ENCODE measurements at places on chromosomes 16 and 17.

DNA sequence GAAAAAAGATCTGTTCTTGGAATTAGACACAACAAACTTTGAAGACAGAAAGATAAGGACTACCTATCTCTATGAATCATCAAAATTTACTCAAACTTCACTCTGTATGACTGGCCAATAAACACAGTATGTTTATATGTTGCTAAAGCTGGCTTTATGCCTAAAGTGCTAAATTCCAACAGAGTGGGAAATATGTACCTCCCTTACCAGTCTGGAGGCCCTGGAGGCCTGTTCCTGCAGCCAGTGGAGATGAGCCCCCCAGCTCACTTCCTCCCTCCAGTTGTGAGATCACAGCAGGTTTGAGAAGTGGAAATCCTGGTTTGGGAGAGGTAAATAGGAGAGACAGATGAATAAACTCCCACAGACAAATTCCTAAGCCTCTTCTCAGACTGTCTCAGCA lies 9.0 kb downstream of the ZNF23 start:
- no peak for DNase-seq

GRCh38 chr17:59839651-59840328 lies 53.0 kb downstream of the TUBD1 start:
- no peak for DNase-seq

GRCh38 chr16:19218581-19218980 lies 50.5 kb downstream of the SYT17 start:
- no peak for DNase-seq

GRCh38 chr17:33052856-33053255 lies 61.2 kb downstream of the SPACA3 start:
- DNase-seq = no peak

GRCh38 chr16:86939609-86940008 lies 361.3 kb downstream of the FOXL1 start:
- DNase-seq = no peak

- no peak for DNase-seq
These were observed 10.8 kb upstream of the TPPP3 start for GRCh38 chr16:67403976-67404555.

- no peak for DNase-seq
These were observed 56.3 kb upstream of the CDH11 start for GRCh38 chr16:65178151-65178550.

- DNase-seq = no peak
These were observed 23.3 kb downstream of the CPNE2 start for GRCh38 chr16:57115514-57116182.

GRCh38 chr17:12047681-12048376 lies 27.2 kb downstream of the MAP2K4 start:
- DNase-seq = peak; percentile 29

DNA sequence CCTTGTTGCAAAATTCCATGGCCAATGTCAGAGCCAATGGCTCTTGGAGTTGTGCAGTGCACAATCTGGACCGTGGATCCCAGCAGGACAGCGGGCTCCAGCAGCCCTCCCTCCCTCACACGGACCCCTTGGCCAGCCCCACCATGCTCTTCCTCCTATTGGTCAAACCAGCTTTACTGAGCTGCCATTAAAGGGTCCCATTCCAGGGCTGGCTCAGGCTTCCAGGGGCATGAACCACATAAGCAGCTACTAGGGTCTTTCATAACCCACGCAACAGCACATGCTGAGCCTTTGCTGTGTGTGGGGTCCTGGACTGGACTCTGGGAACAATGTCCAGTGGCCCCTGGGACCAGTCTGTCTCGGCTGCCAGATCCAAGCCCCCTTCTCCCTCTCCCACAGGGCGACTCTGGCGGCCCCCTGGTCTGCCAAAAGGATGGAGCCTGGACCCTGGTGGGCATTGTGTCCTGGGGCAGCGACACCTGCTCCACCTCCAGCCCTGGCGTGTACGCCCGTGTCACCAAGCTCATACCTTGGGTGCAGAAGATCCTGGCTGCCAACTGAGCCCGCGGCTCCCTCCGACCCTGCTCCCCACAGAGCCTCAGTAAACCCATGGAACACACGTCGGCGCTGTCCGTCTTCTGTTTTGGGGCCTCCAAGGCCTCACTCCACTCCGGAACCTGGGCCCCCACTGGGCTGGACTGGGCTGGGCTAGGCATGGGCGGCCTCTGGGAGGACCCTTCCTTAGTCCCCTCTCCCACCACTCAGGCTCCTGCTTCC lies 5.7 kb downstream of the CTRB1 start:
- DNase-seq = no peak

DNA sequence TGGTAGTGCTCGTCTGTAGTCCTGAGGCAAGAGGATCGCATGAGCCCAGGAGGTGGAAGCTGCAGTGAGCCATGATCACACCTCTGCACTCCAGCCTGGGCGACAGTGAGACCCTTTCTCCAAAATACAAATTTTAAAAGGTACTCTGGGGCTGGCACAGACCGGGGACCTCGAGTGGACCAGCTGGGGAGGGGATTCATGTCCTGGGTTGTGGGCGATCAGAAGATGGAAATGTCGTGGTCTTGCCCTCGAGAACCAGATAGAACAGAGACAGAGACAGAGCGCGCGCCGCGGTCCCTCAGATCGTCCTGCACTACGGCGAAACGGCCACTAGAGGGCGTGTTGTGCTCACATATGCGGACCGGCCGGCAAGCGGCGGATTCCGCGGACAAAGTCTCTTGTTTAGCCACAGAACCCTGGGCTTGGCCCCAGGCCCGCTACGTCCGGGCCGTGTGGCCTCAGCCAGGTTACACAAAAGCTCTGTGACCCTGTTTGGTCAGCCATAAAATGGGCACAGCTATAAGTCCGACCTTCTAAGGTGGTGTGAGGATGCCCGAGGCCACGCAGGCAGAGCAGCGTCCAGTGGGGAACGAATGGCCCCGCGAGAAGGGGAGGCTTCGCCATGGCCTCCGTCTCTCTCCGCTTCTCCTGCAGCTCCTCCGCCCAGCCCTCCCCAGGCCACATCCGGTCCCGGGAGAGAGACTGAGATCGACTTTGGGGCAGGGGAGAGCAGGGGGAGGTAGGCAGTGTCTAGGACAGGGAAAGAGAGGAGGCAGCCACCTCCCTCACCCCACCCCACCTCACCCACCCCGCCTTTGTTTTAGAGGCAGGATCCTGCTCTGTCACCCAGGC lies 14.6 kb upstream of the SBK1 start:
- DNase-seq = peak; percentile 86

- no peak for DNase-seq
These were observed 16.8 kb downstream of the TIMM22 start for GRCh38 chr17:1013729-1014090.

GRCh38 chr16:56228476-56228875 lies 37.2 kb downstream of the GNAO1 start:
- DNase-seq = no peak

- no peak for DNase-seq
These were observed 2.1 kb downstream of the MEFV start for GRCh38 chr16:3254309-3254708.

DNA sequence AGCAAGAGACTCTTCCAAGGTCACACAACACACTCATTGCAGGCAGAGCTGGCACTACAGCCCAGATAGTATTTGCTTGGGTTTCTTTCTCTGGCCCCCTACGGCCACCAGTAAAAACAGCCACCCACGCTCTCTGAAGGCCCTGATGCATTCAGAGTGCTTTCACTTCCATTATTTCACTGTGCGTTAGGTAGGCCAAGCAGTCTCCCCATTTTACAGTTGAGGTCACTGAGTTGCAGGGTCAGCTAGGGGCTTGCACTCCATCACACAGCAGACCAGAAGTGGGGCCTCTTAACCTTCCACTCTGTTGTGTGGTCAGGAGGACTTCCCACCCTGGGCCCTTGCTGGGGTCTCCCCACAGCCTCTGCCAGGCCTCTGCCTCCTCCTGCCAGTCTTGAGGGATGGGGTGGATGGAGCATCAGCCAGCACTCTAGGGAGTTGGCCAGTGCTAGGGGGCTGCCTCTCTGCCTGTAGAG lies 2.5 kb downstream of the TBX21 start:
- no peak for DNase-seq

GRCh38 chr17:57440522-57441269 lies 184.4 kb downstream of the MSI2 start:
- DNase-seq = peak; percentile 91

DNA sequence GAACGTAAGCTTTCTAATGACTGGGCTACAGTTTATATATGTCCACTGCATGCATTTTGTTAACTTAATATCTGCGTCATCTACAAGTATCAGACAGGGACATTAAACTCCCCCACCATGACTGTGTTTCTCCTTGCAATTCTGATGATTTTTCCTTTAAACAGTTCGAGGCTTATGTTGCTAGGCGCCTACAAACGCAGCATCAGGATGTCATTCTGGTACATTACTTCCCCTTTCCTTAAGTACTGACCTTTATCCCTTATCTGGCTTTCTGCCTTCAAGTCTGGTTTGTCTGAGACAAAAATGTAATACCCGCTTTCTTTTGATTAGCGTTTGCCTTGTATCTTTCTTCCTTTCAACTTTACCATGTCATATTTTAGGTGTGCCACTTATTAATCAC lies 362.4 kb downstream of the SLC39A11 start:
- no peak for DNase-seq

GRCh38 chr16:19439483-19439882 lies 21.8 kb downstream of the TMC5 start:
- no peak for DNase-seq

GRCh38 chr16:13806671-13807070 lies 113.3 kb upstream of the ERCC4 start:
- no peak for DNase-seq

GRCh38 chr17:83080579-83080857 lies 1.1 kb downstream of the METRNL start:
- no peak for DNase-seq

- no peak for DNase-seq
These were observed 1.7 kb downstream of the RAD51D start for GRCh38 chr17:35117984-35118383.

- no peak for DNase-seq
These were observed 102.9 kb downstream of the NLK start for GRCh38 chr17:28145348-28145747.

- peak; percentile 91 for DNase-seq
These were observed 23.2 kb downstream of the MAP3K14 start for GRCh38 chr17:45293413-45294211.

DNA sequence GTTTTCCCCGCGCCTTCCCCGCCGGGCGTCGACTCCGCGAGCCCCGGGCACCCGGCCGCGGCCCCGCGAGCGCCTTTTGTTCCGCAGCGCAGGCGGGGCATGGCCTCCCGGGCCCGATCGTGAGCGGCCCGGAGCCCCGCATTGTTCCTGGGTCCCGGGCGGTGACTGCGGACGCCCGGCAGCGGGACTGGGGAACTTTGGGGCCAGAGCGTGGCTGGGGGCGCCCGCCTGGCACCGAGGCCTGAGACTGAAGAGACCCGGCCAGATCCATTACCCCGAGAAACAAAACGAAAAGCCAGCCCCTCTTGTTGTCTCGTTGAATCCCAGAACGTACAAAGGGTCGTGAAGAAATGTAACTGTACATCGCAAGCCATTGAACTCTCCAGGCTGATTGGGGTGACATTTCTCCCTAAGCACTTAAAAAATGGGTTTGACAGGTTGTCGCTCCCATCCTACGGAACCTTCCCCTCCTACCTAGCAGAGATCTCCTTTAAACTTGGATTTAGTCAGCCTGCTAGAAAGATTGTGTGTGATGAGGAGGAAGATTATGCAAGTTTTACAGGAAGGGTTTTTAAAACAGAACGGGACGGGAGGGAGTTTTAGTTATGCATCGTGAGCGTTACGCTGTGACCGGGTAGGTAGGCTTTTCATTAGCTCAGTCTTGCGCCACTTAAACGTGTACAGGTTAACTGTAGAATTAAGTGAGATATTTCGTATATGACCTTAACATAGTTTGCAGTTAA lies 825 bp downstream of the METTL9 start:
- peak; percentile 5 for DNase-seq

DNA sequence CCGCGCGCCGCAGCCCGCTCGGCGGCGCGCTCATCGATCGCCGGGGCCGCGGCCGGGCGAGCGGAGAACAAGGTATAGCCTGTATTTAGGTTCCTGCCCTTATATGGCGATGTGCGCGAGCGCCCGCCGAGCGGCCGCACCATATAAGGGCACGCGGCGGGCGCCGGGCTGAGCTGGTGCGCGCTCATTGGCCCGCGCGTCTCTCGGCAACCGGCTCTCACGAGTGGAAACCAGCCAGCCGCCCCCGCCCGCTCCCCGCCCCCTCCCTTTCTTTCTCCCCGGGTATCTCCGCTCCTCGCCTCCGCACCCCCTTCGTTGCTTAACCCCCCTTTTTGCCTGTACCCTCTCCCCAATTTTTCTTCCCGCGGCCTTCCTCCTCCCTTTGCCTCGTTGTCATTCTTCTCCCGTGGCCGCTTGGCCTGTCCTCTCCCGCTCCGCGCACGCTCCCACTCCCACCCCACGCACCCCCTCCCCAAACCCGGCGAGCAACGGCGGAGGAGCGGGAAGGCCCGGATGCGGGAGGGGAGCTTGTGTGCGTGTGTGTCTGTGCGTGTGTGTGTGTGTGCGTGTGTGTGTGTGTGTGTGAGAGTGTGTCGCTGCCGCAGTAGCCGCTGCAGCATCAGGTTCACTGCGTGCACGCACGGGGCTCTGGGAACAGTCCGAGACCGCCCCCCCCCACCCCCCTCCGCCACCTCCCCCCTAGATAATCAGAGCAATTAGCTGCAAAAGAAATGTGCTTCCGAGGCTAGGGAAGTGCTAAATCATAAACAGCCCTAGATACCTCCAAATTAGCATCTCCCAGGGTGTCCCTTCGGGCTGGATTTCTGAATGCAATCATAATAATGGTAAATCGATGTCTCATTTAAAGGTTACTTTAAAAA lies 13.5 kb upstream of the CBX8 start:
- DNase-seq = peak; percentile 89

GRCh38 chr17:8087075-8087951 lies at the start of gene ALOX12B:
Gene ALOX12B (minus strand): TSS chr17:8087716. CDS start chr17:8087442, 274 bp downstream.
- no peak for DNase-seq

DNA sequence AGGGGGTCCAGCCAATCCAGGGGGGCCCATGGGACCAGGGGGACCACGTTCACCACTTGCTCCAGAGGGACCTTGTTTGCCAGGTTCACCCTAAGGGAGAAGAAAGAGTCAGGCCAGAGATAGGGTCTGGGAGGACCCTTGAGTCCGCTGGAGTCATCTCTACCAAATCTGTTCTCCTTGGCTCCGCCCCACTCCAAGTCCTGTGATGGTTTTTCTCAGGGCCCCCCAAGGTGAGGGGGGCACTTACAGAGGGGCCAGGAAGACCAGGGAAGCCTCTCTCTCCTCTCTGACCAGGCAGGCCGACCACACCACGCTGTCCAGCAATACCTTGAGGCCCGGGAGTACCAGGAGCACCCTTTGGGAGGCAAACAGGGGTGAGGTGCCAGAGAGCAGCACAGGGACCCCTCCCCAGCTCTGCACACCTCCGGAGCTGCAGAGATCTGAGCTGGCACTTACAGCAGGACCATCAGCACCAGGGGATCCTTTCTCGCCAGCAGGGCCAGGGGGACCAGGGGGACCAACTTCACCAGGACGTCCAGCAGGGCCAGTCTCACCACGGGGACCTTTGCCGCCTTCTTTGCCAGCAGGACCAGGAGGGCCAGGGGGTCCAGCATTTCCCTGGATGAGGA lies 12.4 kb downstream of the COL1A1 start:
- DNase-seq = no peak

DNA sequence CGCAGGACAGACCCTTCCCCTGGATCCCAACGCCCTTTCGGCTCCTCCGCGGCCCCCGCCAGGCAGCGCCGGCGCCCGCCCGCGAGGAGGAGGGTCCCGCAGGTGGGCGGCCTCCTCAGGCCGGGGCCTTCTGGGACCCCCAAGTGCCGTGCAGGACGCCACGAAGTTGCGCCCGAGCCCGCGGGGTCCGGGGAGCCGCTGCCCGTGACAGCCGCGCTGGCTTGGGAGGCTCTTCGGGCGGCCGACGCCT lies 504 bp downstream of the ERN1 start:
- no peak for DNase-seq
